ENCODE measurements at places on chromosomes 6 and 20.

GRCh38 chr6:90715093-90715655 lies 128.3 kb upstream of the MAP3K7 start:
- DNase-seq = no peak

GRCh38 chr6:53347250-53347920 lies 1.4 kb downstream of the ELOVL5 start:
- peak; percentile 56 for DNase-seq

- DNase-seq = no peak
Measured at GRCh38 chr6:138596591-138596990, 97.3 kb upstream of the NHSL1 start.

DNA sequence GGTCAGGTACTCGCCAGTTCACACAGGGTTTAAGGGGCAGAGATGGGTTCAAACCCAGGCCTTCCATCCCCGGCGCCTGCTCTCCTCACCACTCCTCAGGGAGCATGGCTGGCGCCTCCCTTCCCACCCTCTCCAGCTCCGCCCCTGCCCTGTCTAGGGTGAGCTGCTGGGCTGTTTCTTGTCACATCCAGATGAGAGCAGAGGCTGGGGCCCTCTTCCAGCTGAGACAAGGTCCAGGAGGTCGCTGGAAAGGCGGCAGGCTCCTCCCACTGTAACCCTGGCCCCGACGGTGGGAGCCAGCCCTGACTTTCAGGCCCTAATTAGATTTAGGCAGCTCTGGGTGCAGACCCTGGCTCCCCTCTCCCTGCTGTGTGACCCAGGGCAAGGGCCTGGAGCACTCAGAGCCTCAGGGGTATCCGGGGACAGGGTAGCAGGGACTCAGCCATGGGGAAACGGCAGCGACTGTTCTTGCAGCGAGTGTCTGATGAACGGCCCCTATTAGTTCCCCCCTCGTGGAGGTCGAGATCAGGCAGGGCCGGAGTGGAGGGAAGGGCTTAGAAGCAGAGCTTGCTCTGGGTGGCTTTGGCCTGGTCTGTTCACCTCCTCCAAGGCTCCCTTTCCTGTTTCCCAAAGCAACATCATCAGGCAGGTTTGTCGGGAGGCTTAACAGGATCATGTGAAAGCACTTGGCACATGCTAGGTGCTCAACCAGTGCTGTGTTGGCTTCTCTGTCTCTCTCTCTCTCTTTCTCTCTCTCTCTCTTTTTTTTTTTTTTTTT lies 33.4 kb downstream of the SNAI1 start:
- no peak for DNase-seq

Data from CD4-positive, alpha-beta T cell treated with Interleukin-2 at 100 ng/mL for 4 hours (primary cell).